ENCODE measurements at places on chromosomes 4 and X.

DNA sequence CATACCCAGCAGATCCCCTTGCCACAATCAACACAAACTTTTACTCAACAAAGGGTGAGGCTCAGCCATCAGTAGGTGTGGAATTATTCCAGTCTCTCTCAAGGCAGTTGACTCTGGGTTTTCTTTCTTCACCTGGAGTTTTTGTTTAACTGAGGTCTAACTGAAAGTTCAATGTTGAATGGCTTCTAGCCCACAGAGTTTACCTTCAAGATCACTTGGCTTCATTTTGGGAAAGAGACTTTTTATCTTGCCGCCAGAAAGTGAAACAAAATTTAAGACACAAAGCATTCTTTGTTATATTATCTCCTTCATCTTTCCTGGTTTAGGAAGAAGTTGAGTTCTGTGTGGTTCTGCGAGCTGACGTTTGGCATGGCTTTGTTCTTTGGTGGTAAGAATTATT is 83.8 kb upstream of the RASGEF1B start:
- DNase-seq, result no peak

DNA sequence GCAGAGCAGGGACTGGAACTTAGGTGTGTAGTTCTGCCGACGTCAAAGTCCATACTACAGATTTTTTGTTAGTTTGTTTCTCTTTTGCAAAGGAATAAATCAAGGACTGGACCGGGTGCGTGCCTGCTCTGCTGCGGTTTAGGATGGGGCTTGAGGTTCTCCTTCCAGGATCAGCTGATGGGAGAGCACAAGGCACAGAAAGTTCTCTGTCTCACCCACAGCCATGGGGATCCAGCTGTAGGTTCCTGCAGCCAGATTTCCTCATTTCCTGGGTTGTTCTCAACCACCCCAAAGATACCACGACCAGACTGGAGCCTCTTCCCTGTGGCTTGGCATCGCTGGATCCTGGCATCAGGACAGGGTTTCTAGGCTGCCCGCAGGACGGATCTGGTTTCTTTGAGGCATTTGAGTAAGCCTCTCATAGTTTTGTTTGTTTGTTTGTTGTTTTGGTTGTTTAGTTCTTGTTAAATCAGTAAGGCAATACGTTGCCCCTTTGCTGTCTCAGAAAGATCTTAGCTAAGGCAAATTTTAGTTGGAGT is 789 bp upstream of the SRPX start:
- no peak for DNase-seq

DNA sequence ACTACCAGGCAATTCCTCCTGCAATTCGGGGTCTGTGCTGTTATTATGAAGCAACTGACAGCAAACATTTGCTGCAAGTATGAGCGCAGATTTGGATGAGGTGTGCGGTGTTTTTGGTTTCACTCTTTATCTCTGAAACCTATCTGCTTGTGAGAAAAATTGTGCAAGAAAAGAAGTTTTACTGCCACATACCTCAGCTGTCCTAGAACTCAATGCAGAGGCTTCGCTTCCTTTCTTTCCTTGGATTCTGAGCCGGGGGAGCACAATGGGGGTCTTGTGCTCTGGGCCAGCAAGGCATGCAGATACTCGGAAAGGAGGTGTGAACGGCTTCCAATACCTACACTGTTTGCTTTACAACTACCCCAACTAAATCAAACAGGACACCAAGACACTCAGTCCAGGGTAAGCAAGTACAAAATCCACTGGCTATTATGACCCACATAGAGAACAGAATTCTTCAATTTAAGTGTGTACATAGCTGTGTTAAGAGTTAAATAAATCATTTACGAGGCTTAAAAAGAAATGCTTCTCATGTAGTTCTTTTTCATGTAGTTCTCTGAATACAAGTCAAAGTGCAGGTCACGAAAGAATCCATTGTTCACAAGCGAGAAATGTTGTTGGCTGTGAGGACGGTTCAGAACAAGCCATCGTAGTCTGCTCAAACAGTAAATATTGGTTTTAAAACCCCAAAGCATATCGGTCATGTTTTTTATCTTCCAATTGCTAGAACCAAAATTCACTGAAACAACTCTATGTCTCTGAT is 1.1 kb downstream of the SORBS2 start:
- DNase-seq, result no peak

- DNase-seq, result no peak
Measured at GRCh38 chrX:38156838-38157237, 63.8 kb downstream of the SRPX start.

DNA sequence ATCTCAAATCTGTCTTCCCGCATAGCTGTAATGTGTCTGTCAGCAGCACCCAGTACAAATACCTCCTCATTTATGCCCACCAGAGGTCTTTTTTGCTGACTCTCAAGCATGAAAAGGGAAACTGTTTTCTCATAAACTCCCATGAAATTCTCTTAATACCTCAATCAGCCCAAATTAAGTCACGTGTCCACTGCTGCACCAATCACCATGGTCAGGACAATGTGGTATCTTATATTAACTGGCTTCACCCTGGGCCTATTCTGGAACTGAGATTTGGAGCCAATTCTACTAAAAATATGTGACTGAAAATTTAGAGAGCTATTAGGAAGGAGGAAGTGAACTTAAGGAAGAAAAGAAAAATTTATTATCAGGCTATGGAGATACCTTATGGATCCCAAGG is 58.4 kb downstream of the IL21 start:
- DNase-seq, result no peak

GRCh38 chr4:112853662-112854256 is 195.7 kb upstream of the ANK2 start:
- DNase-seq, result no peak
